Neural progenitor cell (in vitro differentiated cells): ENCODE measurements at places on chromosomes 7 and 10. TPM values are rescaled to one million over a fixed set of nuclear protein-coding genes. Genes with fewer than 3 reads are reported as not detected.

Gene ZNF488
- not detected in 2 replicates for total RNA-seq

Gene GRID2IP
- total RNA-seq, result 0.31 TPM in 1 of 2 replicates, not detected in the other

Gene UBE2D1
- total RNA-seq, result 38.3 and 56.6 TPM in 2 replicates

Gene NUTM2B
- 0.41 and 0.43 TPM in 2 replicates for total RNA-seq

Gene WDR86
- total RNA-seq, result 15.0 and 33.0 TPM in 2 replicates

Gene NYAP1
- 1.2 and 6.7 TPM in 2 replicates for total RNA-seq

Gene HMX3
- total RNA-seq, result 0.12 TPM in 1 of 2 replicates, not detected in the other

Gene PHYHIPL
- 0.37 and 0.52 TPM in 2 replicates for total RNA-seq

Gene PIK3AP1
- total RNA-seq, result 1.7 and 3.8 TPM in 2 replicates

Gene MCU
- total RNA-seq, result 54.2 and 66.3 TPM in 2 replicates

Gene EGR2
- 5.0 and 6.5 TPM in 2 replicates for total RNA-seq

Gene PLEKHS1
- total RNA-seq, result not detected in 2 replicates

Gene IDE
- total RNA-seq, result 34.8 and 44.8 TPM in 2 replicates

Gene DOCK4
- total RNA-seq, result 9.6 and 11.4 TPM in 2 replicates

Gene PTER
- 9.4 and 14.2 TPM in 2 replicates for total RNA-seq

Gene STEAP1
- total RNA-seq, result 1.5 and 2.3 TPM in 2 replicates

Gene NPSR1
- total RNA-seq, result not detected in 2 replicates

Gene C1GALT1
- total RNA-seq, result 37.0 and 59.2 TPM in 2 replicates

Gene CCDC146
- 2.1 and 6.1 TPM in 2 replicates for total RNA-seq

Gene GSTO2
- total RNA-seq, result 4.9 and 7.6 TPM in 2 replicates

Gene GNGT1
- 0.06 TPM in 1 of 2 replicates, not detected in the other for total RNA-seq

Gene SFXN2
- 6.4 and 15.5 TPM in 2 replicates for total RNA-seq

Gene PDIA4
- total RNA-seq, result 142 and 171 TPM in 2 replicates

Gene LRRC4
- 19.8 and 26.9 TPM in 2 replicates for total RNA-seq
